Kidney epithelial cell (primary cell): ENCODE measurements at places on chromosomes 4 and X.

- DNase-seq: no peak
These were observed 26.3 kb downstream of the EFHC2 start for GRCh38 chrX:44317181-44317580.

GRCh38 chrX:122418758-122419157 is 765.3 kb upstream of the GRIA3 start:
- DNase-seq: no peak

- no peak for DNase-seq
These were observed 18.1 kb downstream of the SH3TC1 start for GRCh38 chr4:8217246-8217511.

GRCh38 chrX:11724122-11725017 is 33.7 kb upstream of the MSL3 start:
- no peak for DNase-seq

- DNase-seq: no peak
These were observed 47.2 kb downstream of the FHL1 start for GRCh38 chrX:136194536-136194935.

DNA sequence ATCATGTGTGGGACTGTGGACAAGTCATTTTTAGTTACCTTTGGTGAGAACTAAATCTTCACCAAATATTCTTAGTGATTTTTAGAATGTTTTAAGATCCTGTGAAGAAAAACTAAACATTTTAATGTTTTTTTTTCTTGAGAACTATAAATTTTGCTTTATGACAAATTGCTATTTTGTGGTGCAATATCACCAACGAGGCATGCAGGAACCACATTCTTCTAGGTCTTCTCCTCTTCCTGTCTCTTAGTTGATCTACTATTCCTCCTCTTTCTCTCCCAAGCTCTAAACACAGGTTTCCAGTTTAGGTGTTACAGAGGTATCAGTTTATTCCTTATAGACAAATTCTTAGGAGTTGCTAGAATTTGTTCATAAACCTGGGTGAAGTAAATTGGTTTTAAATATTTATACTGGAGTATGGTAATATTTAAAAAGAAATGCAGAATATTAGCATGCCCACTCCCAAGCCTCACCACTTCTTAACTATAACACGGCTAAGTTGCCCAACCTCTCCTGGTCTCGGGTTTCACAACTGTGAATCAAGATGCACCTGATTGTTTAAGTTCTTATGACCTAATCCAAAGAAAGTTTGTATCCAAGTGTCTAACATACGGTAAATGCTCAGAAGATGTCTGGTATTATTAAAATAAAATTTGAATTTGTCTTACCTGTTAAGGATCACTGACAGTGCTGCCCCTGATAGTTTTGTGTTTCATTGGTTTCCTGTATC is 56.5 kb upstream of the CLNK start:
- no peak for DNase-seq
